Fibroblast of mammary gland (primary cell): ENCODE measurements at places on chromosomes 3 and 15.

DNA sequence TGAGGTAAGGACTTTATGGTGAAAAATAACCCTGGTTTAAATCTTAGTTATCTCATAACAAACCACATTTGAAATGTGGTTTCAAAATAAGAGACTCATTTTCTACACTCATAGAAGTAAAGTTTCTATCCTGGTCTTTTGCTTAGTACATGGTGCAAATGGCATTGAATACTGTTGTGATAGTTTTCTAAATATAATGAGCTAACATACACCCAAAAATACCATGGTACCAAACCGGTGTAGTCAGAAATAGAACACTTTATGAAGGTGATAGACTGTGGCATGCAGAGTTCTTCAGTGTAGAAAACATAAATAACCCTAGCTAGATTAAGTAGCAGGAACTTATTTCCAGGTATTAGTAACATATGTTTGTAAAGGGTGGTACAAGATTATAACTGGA is 629.4 kb downstream of the PLOD2 start:
- no peak for DNase-seq

DNA sequence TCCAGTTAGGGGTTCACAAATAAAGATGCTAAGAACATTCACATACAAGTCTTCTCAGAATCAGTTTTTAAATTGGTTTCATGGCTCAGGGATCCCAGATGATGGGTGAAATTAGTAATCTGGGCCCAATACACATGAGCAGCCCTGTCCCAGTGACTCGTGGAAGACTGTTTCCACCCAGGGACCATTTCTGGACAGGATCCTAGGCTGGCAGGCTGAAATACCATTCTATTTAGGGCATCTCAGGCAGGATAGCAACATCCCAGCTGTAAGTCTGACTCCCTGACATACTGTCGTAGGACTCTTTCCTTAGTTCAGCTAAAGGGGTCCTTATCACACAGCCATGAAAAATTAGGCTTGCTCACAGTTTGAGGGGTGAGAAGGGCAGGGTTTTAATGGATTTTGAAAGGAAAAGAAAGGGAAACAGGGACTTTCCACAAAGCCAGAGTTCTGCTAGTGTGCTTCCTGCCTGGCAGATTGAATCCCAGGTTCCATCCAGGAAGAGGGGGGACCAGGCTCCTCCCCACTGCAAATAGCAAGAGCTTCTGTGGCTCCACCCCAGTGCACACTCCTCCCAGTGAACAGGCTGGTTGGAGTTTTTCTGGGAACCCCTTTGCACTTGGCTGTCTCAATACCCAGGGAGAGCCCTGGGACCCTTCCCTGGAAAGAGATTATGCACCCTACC is 41.3 kb upstream of the LYZL4 start:
- no peak for DNase-seq

- no peak for DNase-seq
Measured at GRCh38 chr3:143576568-143577270, 271.5 kb downstream of the SLC9A9 start.

DNA sequence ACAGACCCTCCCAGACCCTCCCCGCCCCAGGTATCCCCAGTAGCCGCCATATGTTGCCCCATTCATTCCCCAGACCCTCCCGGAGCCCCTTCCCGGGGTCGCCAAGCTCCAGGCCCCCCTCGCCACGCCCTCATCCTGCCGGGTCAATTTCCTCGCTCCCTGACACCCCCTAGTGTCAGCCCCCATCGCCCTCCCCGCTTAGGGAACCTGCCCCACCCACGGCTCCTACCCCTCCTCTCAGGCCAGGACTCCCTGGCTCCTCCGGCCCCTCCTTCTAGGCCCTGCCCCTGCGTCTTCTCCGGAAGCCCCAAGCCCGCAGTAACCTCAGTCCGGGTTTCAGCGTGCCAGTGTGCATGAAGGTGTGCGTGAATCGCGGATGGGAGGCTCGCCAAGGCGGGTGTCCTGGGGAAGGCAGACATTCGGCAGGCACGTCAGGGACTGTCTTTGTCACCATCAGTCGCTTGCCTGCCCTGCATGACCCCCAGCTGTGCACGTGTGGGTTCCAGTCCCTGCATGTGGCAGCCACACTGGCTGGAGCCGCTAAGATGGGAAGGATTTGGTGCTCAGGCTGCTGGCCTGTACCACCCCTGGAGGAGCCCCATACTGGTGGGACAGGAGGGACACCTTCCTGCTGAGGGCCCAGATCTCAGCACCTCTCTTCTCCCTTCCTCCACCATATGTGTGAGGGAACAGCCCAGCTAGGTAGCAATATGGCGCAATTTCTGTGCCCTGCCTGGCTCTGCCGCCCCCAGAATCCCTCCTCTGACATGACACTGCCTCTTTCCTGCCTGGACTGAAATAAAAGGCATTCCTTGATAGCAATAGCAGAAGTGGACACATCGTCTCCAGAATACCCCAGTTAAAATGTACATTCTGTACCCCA is 693 bp downstream of the DISP2 start:
- DNase-seq, result no peak

DNA sequence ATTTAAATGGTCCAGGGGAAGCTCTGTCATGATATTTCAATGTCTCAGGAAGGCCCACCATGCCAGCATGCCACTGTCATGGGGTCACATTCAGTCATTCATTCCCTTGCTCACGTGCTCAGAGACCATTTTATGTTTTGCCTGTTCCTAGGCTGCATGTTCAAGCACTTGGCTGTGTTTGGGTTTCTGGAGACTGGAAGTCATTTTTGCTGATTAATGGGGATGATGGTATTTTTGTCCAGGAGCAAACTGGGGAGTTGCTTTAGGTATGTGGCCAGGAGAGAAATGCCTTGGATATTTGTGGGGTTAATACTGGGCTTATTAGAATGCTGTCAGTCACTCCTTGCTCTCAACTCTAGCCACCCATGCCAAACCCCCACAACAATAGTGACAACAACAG is 303.5 kb downstream of the PTPRG start:
- no peak for DNase-seq

DNA sequence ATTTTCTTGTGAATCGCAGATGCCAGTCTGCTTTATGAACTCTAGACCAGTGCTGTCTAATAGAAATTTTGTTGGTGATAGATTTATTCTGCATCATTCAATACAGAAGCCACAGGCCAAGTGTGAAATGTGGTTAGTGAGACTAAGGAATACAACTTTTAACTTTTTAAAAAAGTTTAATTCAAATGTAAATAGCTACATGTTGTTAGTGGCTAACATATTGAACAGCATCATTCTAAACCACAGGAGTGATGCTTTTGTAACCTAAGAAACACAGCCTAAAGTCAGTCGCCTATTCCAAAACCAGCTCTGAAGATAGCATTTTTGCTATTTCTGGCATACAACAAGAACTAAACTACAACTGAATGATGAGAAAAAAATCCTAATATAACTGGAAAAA is 164.8 kb upstream of the CBLB start:
- no peak for DNase-seq

GRCh38 chr15:33296856-33297255 is 13.9 kb upstream of the RYR3 start:
- DNase-seq, result peak; percentile 6

- DNase-seq, result no peak
Measured at GRCh38 chr3:191166368-191166767, 32.7 kb upstream of the OSTN start.

GRCh38 chr15:45790325-45790943 is 155.6 kb downstream of the SQOR start:
- peak; percentile 26 for DNase-seq

GRCh38 chr3:169379496-169380090 is 283.9 kb downstream of the MECOM start:
- DNase-seq, result no peak

DNA sequence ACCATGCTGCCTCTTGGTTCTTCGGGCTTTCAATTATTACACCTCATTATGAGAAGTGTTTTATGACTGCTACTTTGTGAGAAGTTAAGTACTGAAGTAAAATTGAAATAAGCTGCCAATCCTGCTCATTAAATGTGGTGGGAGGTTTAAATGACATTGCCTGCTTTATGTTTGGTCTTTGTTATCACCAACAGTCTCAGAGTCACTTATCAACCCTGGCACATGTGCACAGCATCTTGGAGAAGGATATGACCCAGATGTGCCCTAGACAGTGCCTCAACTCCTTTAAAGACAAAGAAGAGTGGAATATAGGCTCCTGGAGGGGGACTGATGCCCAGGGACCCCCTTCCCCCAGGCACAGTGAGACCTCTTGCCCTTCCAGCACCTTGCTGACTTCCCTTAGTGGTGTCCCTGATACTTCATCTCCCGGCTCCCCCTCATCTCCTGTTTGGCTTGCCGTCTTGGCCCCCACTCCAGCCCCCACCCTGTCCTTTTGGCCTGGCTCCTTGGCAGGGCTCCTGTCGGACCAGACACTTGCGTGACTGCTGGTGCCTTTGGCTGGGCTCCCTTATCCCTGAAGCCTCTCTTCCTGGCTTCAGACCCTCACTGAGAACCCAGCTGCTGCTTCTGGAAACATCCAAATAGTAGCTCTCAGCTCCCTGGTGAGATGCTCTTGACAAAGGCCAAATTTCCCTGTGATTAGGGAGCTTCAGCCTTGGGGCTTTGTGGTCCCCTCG is 39.8 kb downstream of the ARHGAP31 start:
- DNase-seq, result no peak

GRCh38 chr15:43085921-43086320 is 19.9 kb downstream of the UBR1 start:
- peak; percentile 5 for DNase-seq

DNA sequence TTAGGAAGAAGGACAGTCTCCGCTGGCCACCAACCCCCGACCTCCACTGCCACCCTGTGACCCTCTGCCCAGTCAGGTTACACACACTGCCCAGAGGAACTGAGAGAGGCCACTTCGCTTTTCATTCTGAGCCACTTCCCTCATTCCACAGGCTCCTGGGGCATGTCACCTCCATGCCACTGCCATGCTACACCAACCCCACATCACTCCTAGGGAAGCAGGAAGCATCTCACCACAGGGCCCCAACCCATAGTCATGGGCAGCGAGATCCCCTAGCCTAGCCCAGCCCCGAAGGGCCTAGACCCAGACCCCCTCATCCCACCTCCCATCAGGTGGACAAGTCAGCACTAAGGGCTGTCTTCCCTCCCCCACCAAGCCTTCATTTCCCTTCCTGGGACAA is 1.4 kb downstream of the PLCB2 start:
- no peak for DNase-seq

- no peak for DNase-seq
Measured at GRCh38 chr3:40624189-40624769, 99.5 kb downstream of the ZNF621 start.

- DNase-seq, result no peak
Measured at GRCh38 chr3:105611304-105612192, 244.8 kb downstream of the ALCAM start.

DNA sequence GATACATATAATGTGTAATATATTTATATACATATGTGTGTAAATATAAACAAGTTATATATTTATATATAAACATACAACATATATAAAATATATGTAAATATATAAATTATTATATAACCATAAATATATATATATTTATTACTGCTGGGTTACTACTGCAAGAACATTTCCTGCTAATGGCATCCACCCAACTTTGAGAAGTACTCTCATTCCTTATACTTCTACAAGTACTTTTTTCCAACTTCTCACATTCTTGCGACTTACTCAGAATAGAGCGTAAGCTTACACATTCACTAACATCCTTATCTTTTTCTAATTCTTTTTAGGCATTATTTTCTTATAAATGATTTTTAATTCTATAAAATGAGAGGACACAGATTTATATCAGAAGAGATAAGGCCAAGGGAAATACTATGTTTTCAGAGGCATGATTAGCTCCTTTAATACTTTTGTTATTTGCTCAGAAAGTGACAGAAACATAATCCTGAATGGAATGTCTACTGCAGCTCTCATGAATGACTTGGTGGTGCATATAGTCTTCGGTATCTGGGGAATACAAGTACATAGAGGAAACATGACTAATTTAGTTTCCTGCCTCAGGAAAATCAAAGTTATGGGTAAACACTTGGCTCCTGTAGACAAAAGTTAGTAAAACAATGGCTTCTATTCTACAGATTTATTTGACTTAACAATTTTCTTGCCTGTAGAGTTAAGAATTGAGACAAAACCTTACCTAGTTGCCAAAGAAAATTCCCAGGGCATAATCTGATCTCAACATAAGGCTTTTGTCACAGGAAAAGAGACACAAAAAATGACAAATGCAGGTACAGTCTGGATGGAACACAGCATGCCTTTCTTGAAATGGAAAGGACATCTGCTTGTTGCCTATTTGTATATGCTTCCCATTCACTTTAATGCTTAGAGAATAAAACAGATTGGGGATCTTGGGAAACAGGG is 453.9 kb downstream of the SQOR start:
- DNase-seq, result no peak

DNA sequence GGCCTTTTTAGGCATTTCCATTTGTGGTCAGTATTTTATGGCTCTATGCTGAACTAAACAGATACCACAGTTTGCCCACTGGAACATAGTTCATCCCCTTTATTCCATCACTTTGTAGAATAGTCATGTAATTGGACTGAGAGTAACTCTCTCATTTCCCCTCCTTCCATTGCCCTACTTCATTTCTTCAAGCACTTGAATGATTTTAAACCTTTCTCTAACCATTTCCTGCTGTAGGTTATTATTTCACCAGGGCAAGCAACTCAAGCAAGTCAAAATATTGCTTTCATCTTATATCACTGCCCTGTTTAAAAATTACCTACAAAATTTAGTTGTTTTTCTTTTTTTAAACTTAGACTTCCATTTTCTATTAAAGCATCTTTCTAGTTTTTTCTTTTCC is 177.0 kb downstream of the RAP2B start:
- DNase-seq, result peak; percentile 40

- DNase-seq, result no peak
Measured at GRCh38 chr3:127192576-127193232, at the start of gene PRR23E. Gene PRR23E (plus strand): TSS chr3:127193131. CDS start chr3:127196686, 3,555 bp downstream.

DNA sequence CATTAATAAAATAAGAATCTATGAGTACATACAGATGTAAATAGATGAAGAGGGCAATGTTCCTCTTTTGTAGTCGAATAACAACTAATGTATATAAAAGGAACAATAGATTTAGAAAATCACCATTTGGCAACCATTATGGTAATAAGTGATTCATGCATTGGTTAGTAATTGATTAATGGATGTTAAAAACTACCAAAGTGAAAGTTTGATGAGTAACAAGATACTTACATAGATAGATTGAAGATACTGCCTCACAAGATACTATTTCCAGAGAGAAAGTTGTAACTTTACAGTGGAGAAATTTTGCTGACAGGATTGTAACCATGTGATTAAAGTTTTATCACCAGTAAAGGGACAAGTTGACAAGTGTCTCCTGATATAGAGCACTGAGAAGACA is 55.0 kb downstream of the TCF12 start:
- DNase-seq, result peak; percentile 34

DNA sequence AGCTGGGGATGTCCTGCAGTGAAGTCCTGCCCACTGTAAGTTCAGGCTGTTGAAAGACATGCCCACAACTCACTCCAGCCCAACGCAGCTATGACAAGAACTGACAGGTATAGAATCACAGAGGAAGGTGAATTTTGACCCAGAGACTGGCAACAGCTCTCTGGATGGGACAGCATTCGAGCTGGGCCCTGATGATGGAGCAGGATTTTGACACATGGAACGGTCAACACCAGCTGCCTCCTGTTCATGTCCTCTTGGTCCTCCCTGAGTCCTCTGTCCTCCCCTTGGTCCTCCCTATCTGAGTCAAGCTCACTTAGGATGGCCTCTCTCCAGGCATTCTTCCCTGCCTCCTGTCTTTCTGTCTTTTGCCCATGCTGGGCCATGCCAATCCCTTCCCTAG is 15.2 kb upstream of the ACAN start:
- DNase-seq, result no peak
